ENCODE measurements at places on chromosomes 16 and 17.

DNA sequence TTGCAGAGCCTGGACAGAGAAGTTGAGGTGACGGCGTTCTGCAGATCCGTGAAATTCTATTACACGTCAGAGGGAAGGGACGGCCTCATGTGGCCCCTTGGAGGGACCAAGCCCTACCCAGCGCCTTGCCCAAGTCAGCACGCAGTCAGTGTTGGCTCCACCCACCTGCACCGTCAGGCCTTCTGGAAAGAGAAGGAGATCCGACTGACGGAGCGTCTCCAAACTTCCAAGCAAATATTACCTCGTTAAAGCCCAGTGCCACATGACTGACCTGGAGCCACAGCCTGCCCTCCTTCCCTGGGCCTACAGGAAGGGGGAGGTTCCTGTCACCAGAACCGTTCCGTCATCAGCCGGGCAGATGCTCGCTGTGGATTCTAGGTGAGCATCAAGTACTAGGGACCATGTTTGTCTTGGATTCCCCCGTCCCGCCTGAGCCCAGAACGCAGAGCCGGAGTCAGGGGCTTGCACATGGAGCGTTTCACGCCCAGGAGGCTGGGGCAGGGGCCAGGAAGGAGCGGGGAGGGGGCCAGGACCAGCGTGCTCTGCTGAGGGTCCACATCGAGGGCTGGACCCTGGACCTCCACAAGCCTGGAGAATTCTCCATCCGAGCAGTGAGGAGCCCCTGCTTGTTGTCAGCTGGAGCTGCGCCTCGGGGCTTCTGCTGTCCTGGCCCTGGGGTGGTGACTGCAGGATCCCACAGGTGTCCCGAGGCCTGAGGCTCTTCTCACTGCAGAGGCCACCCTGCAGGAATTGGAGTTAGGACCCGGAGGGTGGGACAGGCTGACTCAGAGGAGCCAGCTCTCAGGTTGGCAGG is 22.6 kb upstream of the METRNL start:
- DNase-seq = no peak

- no peak for DNase-seq
These were observed 24.2 kb downstream of the MPG start for GRCh38 chr16:102060-102855.

GRCh38 chr17:10050597-10051101 is 145.6 kb upstream of the RCVRN start:
- no peak for DNase-seq

- DNase-seq = no peak
These were observed 620 bp upstream of the VWA3A start for GRCh38 chr16:22091721-22092120.
